Activated T-helper 1 cell treated with anti-CD3 and anti-CD28 coated beads, Interleukin-2, amount 50 U/mL, for 16 hours (primary cell): ENCODE measurements at places on chromosomes 4 and X.

- no peak for DNase-seq
Observed at GRCh38 chr4:34372815-34373214, 1871.5 kb downstream of the ARAP2 start.

- DNase-seq = no peak
Observed at GRCh38 chr4:111992351-111993168, 152.7 kb upstream of the FAM241A start.

GRCh38 chr4:182351485-182351884, 108.3 kb downstream of the TENM3 start:
- no peak for DNase-seq

- no peak for DNase-seq
Observed at GRCh38 chr4:58665649-58666048, 1555.5 kb upstream of the IGFBP7 start.

- no peak for DNase-seq
Observed at GRCh38 chr4:180695851-180696250, 1547.4 kb upstream of the TENM3 start.

DNA sequence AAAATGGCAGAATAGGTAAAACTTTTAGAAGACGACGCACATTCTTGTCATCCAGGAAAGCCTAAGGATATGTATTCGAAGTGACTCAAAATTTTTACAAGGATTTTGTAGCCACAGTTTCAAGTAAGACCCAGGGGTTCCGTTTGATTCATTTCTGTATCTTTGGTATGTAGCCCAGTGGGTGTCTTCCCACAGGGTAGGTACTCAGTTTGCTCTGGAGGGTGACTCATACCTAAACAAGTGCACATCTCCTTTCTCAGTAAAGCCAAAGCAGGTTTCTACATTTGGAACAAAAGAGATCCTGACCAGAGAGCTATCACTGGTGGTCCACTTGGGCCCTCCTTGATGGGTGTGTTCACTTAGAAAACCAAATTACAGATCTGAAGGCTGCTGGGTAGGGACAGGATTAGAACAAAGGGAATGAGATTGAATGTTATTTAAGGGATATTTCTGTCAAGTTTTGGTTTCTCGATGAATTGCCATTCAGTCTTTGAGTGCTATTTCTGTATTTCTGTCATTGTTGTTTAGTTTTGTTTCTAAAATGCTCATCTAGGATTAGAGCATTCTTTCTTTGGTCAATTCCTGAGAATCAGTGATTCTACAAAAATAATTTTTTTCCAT, 56.1 kb downstream of the PLS3 start:
- DNase-seq = no peak

DNA sequence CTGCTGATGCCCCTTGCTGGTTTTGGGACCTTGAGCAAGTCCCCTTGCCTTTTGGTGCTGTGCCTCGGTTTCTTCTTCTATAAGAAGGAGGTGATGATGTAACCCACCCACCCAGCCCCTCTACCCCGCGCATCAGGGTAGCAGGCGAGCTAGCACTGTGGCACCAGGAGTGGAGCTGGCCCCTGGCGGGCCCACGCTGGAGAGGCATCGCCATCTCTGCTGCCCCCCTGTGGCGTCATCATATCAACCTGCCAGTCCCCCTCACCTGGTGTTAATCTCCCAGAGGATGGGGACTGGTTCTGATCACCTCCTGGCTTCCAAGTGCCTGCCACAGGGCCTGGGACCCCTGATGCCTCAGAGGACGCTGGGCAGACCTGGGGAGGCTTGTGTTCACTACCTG, 6.3 kb upstream of the SORCS2 start:
- no peak for DNase-seq

DNA sequence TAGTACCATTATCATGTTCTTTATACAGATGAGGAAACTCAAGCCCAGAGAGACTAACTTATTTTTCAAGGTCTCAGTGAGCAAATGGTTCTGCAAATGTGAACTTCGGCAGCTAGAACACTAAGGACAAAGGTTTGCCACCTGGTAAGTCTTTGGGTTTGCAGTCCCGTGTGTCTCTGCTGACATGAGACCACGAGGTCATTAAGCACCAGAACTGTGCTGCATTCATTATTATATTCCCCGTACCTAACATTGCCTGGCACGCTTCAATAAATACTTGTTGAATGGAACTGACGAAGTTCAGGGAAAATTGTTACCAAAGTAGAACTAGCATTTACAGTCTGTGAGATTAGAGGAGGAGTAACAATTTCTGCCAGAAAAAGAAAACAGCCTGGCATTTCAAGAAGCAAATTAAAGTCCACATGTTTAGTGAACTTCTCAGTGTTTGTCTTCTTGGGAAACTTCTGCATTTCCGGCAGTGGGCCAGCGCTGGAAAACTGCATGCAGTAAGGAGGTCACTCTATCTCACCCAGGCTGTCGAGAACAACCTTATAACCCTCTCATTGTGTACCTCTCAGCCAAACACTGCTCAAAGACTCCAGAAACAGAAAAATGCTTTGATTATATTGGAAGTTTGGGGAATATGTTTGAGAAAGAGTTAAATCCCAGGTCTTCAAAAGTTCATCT, 67.4 kb upstream of the CPEB2 start:
- no peak for DNase-seq

- no peak for DNase-seq
Observed at GRCh38 chrX:154333837-154334271, 38.3 kb downstream of the TKTL1 start.

DNA sequence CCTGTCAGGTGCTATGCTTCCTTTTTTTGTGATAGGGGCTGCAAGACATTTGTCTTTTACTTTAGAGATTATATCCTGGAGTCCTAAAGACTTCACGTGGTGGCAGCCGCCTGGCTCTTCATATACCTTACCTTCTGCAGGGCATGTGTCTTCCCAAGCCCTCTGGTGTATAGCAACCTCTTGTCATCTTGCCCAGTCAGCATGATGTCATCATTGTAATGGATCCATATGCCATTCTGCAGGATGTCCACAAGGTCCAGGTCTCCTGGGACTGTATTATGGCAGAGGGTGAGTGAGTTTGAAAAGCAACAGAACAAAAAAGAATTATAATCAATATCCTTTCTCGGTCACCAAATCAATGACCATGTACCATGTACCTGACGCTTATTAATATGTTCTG, 82.2 kb upstream of the SCOC start:
- no peak for DNase-seq

DNA sequence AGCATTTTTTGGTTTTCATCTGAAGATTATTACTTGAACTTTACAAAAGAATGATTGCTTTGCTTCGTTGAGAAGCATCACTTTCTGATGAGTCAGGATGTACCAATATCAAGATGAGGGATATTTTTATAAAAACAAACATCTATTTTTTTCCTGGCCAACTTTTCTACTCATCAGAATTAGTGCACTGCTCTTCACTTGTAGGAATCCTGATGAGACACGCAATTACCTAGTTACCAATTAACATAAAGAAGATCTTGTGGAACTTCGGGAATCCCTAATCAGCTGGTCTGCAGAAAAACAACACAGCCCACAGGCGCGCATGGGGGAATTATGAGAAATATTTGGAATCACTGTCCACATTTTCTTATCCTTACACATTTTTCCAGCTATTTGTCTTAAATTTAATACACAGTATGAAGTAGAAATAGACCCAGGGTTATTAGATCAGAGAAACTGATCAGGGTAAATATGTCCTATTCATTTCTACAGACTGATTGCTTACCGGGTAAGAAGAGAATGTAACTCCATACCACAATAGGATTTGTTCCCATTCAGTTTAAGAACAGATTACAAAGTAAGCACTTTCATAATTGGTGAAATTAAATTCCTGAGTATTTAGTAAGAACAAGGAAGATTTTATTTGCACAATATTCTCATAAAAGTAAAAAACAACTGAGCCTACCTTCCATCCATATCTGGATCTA, 50.9 kb downstream of the MFAP3L start:
- no peak for DNase-seq

DNA sequence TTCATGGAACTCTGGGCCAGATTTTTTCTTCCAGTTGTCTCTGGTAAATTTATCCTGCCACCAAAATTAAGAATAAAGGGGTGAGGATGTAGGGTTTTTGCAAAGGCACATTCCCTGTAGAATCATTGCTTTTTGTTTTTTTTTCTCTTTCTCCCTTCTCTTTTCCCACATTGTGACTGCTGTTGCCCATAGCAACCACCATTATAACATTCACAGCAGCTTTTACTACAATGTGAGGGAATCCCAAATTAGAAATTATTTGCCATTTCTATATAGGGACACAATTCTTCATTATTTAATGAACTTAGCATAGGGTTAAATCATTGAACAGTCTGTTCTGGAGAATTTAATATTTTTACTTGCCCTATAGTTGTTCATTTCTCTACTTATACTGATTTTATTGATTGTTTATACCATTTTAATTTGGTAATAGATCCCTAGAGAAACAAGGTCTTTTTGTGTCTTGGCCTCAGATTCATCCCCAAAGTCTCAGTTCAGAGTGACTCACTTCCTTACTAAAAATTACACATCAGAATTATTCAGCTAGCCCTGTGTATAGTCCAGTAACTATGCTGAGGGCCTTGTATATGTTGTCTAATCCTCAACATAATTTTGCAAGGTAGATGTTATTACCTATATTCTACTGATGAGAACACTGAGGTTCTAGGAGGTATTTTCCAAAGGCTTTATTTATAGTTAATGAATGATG, 80.8 kb upstream of the ANK2 start:
- no peak for DNase-seq

DNA sequence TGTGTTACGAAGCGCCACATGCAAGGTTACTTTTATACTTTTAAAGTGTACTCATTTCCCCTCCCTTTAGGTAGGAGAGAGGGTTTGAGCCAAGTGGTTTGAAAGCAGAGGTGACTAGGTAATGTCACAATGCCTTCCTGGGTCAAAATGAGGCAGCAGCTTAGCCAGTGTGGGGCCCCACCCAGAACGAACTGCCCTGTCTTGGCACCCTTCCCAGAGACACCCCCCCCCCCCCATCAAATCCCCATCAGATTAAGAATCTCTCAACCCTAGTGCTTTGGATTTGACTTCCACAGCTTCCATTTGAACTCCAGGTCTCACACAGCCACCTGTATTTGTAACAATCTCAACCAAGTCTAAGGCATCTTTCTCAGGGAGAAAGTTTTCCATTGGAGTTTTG, 31.1 kb downstream of the BCOR start:
- no peak for DNase-seq

- DNase-seq = no peak
Observed at GRCh38 chrX:75061701-75062100, 94.4 kb downstream of the ABCB7 start.

DNA sequence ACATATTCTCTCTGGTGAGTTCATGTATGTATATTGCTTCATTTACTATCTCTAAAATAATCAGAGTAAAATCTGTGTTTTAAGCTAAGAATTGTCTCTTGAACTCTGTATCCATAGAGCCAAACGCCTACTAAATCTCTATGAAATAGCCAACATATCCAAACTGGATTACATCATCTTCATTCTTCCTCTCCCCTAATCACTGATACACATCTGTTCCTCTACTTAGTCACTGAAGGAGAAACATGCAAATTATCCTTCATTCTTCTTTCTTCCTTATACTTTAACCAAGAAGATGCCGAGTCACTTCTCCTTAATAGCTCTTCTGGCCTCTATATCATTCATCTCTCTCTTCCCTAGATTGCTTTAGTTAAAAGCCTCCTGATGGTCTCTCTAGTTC, 630.4 kb upstream of the FTHL17 start:
- DNase-seq = no peak

DNA sequence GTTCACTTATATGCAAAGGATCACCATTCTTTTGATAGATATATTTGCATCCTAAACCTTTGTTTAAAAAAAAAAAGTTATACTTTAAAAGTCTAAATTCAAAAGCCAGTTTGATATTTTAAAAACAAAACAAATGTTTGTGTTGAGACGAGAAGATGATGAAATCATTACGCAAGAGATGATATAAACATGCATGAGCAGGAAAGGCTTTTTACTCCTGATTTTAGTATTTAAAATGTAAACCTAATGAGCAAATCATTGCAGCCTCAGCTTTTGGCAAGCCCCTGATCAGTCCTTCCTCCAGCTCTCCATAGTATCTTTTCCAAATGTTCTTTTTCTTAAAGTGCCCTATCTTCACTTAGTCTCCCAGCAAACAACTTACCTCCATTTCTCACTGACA, 115.6 kb downstream of the ARAP2 start:
- DNase-seq = no peak
